ENCODE measurements at places on chromosomes 11 and 22.
A peak's percentile ranks its signal among the peaks of the same experiment; 100 is the strongest.

- DNase-seq = no peak
Measured at GRCh38 chr11:41018224-41018623, 441.2 kb downstream of the LRRC4C start.

- no peak for DNase-seq
Measured at GRCh38 chr11:23679981-23680380, 816.9 kb upstream of the LUZP2 start.

DNA sequence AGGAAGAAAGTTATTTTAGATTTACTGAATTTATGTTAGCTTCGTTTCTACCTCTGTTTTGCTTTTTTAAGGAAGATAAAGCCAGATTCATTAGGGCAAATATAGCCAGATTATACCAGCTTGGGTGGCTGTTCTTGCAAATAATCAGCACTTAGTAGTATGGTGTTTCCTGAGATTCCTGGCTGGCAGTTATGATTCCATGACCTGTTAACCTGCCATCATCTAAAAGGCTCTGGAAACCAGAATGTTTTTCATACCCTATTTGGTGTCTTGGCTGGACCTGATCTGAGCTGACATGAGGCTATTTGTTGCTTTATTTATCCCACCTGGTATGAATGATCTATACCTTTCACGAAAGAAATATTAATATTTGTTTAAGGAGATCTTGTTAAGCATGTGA, 82.7 kb upstream of the HORMAD2 start:
- no peak for DNase-seq

DNA sequence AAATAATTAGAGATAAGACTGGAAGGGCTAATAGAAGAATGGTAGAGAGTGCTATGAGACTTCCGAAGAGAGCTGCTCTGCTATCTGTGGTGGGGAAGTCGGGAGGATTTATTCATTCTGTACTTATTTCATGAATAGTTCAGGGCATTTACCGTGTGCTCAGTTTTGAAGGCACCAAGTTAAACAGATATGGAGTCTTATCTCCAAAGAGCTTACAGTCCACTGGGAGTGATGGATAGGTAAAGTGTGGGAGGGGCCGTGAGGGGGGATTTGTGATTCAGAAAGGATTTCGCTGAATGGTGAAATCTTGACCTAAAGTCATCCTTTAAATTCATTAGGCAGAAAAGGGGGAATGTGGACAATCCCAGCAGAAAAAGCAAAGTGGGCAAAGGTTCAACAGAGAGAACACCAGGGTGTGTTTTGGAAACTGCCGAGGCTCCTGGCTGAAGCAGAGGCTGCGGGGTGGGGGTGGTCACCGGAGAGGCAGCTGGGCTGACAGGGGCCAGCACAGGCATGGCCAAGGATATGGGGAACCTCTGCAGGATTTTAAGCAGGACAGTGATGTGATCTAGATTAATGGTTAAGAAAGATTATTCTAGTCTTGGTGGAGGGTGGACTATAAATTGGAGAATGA, 91.2 kb downstream of the UBASH3B start:
- DNase-seq = no peak

DNA sequence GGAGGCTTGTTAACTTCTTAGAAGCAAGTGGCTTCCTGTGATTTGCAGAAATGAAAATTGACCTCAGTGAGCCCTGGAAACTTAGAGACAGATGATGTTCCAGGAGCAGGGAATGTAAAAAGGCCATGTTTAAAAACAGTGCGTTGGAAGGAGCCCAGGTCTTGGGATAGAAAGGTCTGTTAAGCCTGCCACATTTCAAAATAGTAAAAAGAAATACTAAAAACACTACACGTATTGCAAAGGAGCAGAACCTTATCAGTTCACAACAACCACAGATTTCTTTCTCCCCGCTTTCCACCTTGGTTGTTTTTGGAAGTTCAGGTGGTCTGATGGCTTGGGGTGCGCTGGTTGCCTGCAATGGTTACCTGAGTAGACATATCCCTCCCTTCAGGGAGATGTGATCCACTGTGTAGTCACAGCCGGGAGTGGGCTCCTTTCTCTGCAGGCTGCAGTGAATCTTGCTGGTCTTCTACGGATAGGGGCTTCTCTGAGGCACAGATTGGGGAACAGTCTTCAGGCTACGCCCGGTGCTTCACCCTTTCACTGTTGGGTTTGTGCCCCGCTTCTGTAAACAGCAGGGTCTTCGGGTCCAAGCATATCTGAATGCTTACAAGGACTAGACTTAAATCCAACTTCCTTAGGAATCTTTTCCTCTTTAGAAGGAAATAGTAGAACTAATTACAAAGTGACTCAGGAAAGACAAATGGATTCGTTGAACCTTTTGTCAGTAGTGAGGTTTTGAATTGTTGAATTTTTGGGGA, 1.9 kb downstream of the TEAD1 start:
- no peak for DNase-seq

DNA sequence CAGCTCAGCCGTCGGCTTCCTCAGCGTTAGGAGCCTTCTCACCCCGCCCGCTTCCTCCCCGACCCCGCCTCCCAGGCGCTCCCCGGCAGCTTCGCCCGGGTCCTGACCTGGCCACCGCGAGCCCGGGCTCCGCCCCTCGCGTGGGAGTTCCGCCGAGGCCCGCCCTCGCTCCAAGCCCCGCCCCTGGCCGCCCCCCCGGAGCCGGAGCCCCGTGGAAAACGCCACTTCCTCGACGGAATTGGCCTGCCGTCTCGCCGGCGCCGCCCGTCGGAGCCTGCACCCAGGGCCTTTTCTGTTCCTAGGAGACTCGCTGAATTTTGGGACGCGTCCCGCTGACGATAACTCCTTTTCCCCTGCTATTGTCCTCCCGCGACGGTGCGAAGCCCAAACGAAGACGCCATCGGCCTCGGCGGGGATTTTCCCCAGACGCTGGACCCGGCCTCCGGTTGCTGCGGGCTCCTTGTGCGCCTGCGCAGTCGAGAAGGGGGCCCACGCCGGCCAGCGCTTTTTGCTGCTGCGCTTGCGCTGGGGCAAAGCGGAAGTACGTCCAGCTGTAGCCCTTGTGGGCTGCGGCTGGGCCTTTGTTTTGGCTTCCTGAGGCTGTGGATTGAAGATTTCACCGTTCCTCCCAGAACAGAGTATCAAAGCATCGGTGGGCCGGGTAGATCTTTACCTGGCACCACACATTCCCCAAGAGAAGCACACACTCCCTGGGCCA, 10.0 kb downstream of the RELA start:
- peak; percentile 94 for DNase-seq

DNA sequence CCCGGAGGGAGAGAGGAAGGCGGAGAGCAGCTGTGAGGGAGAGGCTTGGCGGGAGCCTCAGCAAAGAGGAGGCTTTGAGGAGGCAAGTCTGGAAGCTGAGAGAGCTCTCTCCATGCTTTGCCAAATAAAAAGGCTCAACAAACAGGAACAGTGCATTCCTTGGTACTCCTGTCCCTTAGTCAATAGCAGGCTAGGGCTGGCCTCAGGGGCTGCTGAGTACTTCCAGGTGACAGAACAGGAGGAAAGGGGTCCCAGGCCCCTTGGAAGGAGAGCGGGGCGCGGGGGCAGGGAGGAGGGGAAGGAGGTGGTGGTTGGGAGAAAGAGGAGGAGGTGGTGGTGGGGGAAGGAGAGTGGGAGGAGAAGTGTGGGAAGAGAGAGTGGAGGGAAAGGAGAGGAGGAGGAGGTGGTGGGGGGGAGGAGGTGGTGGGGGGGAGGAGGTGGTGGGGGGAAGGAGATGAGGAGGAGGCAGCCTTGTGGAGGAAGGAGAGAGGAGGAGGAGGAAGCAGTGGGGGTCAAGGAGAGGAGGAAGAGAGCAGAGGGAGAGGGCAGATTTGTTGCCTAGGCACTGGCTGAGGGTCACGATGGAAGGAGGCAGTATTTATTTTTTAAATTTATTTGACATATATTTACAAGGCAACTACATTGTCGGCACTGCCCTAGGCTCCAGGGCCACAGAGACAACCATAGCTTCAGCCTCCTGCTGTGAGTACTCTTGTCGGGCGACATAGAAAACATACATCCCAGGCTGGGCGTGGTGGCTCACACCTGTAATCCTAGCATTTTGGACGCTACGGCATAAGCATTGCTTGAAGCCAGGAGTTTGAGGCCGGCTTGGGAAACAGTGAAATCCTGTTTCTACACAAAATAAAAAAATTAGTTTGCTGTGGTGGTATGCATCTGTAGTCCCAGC, 74.2 kb upstream of the ZBED5 start:
- DNase-seq = peak; percentile 31

- DNase-seq = no peak
Measured at GRCh38 chr11:1877211-1878136, 14.2 kb downstream of the PRR33 start.

GRCh38 chr22:36325154-36326031, 62.4 kb downstream of the MYH9 start:
- DNase-seq = no peak

DNA sequence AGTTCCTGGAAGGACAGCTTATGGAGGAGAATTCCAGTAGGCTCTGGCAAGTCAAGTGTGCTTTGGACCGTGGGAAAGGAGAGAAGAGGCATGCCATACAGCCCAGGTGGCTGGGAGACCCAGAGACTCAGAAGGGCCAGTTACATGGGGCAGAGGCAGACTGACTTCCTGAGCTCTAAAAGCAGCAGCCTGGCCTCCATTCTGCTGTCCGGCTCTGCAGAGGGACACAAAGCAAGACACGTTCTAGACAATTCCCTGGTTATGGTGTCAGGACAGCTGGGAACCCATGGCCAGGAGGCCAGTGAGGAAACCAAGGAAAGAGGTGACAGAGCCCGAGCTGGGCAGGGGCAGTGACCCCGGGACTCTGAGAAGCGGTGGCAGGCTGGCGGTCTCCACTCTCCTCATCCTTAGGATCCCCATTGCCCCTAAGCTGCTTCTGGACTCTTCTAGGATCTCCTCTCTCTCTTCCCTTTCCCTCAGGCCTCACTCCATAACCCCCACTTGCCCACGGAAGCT, 2.7 kb downstream of the CPT1B start:
- DNase-seq = no peak

- DNase-seq = peak; percentile 39
Measured at GRCh38 chr11:61752117-61752924, at the start of gene MYRF. TSS of gene MYRF (plus strand) at chr11:61752636. CDS start at chr11:61752745, 109 bp downstream.

DNA sequence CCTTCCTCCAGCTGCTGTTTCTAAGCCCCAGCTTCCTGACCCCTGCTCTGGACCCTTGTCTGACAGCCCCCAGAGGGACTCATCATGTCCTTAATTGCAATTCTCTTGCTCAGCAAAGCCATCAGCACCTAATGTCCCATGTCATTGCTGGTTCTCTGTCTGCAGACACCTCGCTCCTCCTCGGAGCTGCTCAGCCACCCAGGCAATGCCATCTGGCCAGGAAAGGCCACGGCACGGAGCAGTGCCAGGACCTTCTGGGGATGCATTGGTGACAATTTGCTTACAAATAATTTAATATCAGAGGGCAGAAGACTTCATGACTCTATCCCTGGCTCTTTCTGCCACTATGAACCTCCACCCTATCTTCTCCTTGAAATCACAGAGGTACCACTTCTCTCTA, 107.0 kb upstream of the THY1 start:
- DNase-seq = no peak

GRCh38 chr11:3204141-3205015, 14.2 kb downstream of the MRGPRG start:
- DNase-seq = no peak

DNA sequence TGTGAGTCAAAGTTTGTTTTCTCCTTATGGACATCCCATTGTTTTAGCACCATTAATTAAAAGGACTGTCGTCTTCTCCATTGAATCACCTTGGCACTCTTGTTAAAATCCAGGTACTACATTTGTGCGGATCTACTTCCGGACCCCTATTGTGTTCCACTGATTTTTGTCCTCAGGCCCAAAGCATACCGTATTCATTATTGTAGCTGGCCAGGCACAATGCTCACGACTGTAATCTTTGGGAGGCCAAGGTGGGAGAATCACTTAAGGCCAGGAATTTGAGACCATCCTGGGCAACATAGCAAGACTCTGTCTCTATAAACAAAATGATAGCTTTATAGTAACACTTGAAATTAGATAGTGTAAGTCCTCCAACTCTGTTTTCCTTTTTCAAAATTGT, 8.9 kb upstream of the GNB1L start:
- no peak for DNase-seq

DNA sequence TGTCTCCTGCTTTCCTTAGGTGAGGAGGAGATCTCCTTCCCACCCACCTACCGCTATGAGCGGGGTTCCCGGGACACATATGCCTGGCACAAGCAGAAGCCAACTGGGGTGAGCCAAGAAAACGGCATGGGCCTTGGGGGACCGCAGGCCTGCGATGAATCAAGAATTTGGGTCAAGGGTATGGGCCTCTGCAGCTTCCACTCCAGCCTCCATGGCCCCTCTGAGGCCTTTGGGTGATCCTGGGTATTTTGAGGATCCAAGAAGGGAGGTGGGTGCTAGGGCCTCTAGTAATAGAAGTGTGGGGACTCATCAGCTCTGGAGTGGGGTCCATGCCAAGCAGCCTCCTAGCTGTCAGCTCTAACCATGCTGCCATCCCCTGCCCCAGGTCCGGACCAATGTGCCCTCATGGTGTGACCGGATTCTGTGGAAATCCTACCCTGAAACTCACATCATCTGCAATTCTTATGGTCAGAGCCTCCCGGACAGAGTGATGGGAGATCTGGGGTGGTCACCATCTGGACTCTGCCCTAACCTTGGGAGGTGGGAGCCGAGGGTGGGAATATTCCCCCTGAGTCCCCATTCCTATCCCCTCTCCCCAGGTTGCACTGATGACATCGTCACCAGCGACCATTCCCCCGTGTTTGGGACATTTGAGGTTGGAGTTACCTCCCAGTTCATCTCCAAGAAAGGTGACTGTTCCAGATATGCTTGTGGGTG, 8.6 kb downstream of the INPPL1 start:
- no peak for DNase-seq

- no peak for DNase-seq
Measured at GRCh38 chr22:20354238-20354975, 34.5 kb upstream of the DGCR6L start.

GRCh38 chr11:90250970-90251369, 28.1 kb upstream of the CHORDC1 start:
- DNase-seq = no peak

All from memory B cell (primary cell).